DMS79 (cell line): ENCODE measurements at places on chromosomes 1 and 21.

- DNase-seq, result no peak
Observed at GRCh38 chr1:101526813-101527212, 290.0 kb downstream of the S1PR1 start.

- DNase-seq, result no peak
Observed at GRCh38 chr1:245718951-245719350, 564.2 kb downstream of the KIF26B start.

DNA sequence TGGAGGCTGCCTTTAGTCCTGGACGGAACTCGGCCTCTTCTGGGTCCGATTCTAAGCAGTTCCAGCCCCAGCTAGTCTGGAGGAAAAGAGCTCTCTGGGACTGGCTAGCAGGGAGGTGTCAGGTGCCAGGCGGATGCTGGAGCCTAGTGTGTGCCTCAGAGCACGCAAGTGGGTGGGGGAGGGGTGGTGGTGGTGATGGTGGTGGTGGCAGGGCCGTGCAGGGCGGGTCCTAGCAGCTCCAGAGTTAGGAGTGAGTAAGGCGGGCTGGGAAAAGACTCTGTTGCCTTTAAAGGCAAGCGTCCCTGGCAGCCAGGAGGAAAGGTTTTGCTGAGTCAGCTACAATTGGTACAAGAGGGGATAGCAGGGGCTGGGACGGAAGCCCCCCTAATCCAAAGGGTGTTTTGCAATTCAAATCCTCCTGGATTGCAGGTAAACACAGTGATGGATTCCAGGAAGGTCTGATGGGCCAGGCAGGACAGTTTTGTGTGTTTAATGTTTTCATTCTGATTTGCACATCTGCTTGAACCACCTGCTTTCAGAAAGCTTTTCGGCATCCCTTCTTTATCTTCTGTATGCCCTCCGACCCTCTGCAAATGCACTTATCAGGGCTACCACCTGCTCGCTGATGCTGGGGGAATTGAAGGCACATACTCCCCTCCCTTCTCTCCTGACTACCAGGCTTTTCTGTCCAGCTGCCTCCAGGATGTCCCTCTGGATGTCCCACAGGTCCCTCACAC is 4.1 kb upstream of the SLC2A1 start:
- peak; percentile 37 for DNase-seq

- DNase-seq, result no peak
Observed at GRCh38 chr1:47814612-47815395, 182.4 kb downstream of the TRABD2B start.

DNA sequence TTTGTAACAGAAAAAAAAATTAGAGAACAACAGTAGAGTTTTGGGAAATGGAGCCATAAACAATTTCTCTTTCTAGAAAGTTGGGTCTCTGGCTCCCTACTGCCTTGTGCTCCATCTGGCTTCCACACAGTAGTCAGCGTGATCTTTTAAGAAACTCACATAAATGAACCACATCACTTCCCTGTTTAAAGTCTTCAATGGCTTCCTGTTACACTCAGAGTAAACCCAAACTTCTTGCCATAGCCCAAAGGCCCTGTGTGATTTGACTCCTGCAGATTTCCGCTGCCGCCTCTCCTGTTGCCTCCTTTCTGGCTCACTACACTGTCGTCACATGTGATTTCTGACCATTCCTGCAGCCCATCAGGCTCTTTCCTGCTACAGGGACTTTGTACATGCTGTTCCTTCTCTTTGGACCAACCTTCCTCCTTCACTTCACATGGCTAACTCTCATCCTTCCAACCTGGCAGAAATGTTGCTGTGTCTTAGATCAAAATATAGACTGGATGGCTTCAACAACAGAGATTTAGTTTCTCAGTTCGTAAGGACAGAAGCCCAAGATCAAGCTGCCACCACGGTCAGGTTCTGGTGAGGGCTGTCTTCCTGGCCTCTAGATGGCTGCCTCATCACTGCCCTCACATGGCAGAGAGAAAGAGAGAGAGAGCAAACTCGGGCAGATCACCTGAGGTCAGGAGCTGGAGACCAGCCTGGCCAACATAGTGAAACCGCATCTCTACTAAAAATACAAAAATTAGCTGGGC is 34.0 kb downstream of the OPRD1 start:
- no peak for DNase-seq

- DNase-seq, result no peak
Observed at GRCh38 chr1:6260961-6261614, at the start of gene GPR153. Gene GPR153 (minus strand): TSS chr1:6261098. CDS start chr1:6254905, 6,193 bp downstream.

GRCh38 chr1:218659911-218660677 is 315.0 kb downstream of the TGFB2 start:
- no peak for DNase-seq

DNA sequence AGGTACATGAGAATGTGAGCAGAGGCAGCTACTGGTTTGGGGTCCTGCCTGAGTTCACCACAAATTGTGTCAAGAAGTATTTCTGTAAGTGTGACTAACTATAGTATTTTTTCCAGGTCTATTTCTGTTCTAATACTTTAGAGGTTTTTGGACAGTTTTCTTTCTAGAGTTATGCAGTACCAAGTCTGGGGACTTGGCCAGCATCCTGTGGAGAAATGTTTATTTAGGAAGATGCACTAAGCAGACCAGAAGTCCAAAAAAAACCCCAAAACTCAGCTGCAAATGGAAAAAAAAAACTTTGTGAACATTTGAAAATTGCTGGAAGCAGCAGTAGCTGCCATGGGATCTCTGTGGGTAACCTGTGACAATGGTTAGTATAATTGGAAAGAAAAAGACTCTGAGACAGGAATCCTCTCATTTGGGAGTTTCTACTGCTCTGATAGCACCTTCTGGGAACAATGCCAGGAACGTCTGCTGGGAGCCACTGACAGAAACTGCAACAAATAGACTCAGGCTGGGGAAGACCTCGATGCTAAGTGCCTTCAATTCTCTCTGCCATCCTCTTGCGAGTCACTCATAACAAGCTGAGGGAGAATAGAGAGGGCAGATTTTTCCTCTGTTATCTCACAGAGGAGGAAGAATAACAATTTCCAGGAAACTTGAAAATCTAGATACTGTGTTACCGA is 37.6 kb downstream of the OR10R2 start:
- DNase-seq, result no peak

- DNase-seq, result no peak
Observed at GRCh38 chr21:44255511-44255981, 6.2 kb downstream of the DNMT3L start.

- DNase-seq, result no peak
Observed at GRCh38 chr1:44110916-44111315, 7.7 kb upstream of the KLF17 start.

DNA sequence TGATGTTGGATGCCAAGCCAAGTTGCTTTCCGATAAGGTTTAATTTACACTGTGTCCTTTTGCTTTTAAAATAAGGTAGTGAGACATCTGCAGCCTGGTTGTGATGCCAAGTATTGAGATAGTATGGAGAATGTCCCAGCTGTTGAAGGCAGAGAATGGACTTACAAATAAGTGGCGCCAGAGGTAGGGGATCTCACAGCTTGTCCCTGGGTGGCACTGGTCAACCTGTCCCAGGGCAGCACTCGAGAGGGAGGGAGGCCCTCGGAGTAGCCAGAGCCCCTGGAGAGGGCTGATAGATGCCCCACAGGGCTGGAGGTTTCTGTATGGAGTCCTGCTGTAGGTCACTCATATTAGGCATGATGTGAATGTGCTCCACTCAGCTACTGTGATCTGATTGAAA is 98.5 kb downstream of the GALNT2 start:
- no peak for DNase-seq

DNA sequence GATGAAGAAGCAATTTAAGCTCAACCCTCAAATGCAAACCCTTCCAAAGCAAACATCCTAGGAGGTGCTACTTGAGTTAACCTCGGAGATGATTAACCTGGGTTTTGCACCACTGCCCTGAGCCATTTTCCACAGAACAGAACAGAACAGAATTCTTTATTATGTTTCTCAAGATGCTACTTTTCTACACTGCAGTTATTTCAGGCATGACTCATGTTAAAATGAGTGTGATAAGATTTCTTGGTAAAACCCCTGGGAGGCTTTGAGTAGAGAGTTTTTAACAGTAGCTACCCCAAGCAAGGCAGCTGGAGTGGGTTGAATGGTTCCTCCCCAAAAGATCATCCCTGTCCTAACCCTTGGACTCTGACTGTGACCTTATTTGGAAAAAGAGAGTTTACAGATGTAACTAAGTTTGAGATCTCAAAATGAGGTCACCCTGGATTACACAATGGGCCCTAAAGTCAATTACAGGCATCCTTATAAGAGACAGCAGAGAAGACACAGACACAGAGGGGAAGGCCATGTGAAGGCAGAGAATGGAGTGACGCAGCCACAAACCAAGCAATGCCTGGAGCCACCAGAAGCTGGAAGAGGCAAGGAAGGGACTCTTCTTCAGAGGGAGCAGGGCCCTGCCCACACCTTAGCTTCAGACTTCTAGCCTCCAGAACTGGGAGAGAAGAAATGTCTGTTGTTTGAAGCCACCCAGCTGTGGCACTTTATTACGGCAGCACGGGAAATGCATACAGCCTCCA is 153.4 kb downstream of the ETS2 start:
- DNase-seq, result no peak

- DNase-seq, result no peak
Observed at GRCh38 chr1:167438171-167439138, 79.9 kb downstream of the CD247 start.

GRCh38 chr1:212586206-212587015 is 22.1 kb upstream of the ATF3 start:
- DNase-seq, result no peak

- DNase-seq, result no peak
Observed at GRCh38 chr1:63617450-63617849, 24.2 kb downstream of the PGM1 start.

GRCh38 chr1:27301052-27301422 is 20.9 kb upstream of the TMEM222 start:
- DNase-seq, result no peak

DNA sequence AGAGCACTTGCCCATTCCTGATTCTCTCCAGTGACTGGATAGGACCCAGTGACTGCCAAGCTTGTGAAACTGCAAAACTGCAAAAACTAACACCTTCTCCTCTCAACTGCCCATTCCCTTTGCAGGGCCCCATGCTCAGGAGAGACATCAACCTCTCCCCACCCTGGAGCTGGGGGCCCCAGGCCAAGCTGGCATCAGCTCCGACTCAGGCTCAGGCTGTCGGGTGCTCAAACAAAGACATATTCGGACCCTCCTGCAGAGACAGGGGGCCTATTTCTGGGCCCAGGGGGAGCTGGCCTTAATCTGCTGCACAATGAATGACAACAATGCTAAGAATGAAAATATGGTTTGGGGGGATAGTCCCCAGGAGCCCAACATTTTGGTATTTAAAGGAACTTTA is 11.8 kb downstream of the LMX1A start:
- DNase-seq, result no peak

- no peak for DNase-seq
Observed at GRCh38 chr1:38806090-38806489, 53.5 kb downstream of the RRAGC start.

GRCh38 chr21:42475036-42475435 is 21.0 kb downstream of the RSPH1 start:
- no peak for DNase-seq

DNA sequence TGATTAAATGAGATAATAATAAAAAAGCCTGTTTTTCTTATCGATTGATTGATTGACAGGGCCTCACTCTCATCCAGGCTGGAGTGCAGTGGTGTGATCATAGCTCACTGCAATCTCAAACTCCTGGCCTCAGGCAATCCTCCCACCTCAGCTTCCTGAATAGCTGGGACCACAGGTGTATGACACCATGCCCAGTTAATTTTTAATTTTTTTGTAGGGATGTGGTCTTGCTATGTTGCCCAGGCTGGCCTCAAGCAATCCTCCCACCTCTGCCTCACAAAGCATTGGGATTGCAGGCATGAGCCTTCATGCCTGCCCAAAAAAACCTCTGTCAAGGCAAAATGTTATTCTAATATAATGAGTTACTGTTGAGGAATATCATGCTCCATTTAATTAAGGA is 346.4 kb upstream of the DAB1 start:
- DNase-seq, result no peak

DNA sequence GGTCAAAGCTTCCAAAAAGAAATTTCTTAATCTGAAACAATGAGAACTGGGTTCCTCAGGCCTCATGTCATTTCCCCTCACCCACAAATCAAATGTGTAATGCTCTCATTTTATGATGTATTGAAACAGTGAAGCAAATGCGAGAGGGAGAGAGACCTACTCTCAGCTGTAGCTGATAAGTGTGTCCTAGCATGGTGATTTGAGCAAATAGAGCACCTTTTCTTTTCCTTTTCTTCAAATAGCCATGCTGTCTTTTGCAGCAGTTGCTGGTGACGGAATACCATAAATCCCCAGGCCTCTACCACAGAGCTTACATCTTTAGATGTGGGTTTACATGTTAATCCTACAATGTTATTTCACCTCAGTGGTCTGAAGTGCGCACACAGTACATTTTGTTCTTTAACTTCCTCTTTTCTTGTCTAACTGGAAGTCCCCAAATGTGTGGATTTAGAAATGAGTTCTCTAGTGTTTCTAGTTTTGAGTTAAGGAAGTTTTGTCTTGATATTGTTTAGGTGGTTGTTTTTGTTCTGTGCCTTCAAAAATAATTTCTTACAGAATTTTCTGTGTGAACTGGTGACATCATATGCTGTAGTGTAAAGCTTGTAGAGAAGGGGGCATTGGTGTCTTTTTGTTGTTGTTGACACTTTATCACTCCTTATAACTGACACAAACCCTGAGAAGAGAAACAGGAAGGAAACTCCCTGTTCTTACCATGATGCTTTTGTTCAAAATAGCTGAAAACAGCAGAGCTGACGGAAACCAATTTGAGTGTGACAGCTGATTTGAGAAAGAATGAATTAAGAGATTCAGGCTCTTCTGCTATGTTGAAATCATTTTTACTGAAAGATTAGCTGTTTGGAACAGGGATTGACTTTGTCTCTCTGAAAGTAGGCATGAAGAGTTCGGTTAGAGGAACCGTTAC is 12.2 kb downstream of the SMAP2 start:
- no peak for DNase-seq

DNA sequence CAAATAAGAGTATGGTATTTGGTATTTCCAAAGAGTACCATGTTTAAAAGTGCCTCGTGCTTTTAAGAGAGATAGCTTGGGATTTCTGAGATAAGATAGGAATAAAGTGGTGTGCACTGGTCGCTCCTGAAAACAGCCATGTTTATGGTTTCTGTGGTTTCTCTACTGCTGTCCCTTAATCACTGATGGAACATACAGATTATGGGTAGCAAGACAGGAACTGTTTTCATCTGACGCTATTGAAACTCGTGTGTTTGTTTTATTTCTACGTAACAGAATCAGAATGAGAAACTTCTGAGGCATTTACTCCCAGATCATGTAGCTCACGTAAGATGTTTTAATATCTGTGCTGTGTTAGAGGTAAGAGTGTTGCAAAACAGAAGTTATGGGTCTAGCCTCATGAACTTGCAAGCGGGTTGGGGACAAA is 126.0 kb downstream of the KIAA0319L start:
- DNase-seq, result no peak

GRCh38 chr1:169624912-169625311 is 5.0 kb downstream of the SELP start:
- DNase-seq, result no peak

DNA sequence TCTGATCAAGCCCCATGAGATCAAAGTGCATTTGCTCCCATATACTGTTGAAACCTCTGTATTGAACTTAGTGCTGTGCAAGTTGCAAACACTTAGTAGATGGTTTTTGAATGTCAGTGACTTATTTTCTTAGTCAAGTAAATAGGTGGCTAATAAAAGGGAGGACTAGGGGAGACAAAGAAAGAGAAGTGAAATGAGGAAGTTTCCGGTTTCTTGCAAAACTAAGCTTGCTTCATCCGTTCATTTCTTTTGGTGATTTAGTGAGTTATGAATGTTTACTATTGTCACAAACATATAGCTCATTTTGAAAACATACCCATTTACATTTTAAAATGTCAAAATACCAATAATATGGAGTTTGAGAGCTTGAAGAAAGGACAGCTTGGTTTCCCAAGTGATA is 23.0 kb downstream of the ADAMTS5 start:
- DNase-seq, result no peak

- peak; percentile 24 for DNase-seq
Observed at GRCh38 chr1:99645203-99645602, 710 bp upstream of the PALMD start.
